ENCODE measurements at places on chromosomes 2 and 18.

GRCh38 chr2:133286326-133286922 is 281.8 kb downstream of the NCKAP5 start:
- DNase-seq: no peak

- DNase-seq: no peak
Observed at GRCh38 chr2:180075870-180076269, 68.8 kb upstream of the CWC22 start.

DNA sequence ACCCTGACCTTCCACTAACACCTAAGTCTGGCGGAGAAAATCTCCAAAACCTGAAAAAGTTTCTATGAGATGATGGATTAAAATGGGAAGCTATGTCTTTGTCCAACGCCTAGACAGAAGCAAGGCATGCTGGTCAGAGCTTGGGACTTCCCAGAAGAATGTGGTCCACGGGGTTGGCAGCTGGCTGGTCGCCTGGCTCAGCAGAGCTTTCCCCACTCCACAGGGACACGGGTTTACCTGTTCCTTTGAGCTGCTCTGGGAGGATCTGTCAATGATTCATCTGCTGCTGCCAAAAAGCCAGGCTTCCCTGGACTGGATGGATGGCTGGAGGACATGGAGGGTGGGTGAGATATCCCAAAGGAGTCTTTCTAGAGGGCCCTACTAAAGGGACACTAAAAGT is 10.8 kb downstream of the MBOAT2 start:
- no peak for DNase-seq

DNA sequence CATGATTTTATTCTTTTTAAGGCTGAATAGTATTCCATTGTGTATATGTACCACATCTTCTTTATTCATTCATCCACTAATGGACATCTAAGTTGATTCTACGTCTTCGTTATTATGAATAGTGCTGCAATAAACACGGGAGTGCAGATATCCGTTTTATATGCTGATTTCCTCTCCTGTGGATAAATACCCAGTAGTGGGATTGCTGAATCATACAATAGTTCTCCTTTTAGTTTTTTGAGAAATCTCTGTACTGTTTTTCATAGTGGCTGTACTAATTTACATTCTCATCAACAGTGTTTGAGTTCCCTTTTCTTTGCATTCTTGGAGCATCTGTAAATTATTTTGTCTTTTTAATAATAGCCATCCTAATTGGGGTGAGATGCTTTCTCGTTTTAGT is 114.5 kb downstream of the RGPD3 start:
- DNase-seq: no peak

DNA sequence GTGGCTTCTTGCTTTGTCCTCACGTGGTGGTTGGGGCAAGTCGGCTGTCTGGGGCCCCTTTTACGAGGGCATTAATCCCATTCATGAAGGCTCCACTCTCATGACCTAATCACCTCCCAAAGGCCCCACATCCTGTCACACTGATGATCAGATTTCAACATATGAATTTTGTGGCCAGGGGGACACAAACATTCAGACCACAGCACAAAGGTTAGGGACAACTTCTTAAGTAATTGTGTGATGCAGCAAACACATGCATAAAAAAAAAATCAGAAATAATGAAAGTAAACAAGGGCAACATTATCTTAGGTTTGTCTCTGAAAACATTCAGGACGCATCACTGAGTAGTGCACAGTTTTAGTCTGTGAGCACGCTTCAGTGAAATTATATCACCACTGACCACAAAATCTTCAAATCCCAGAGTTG is 54.2 kb upstream of the FRZB start:
- no peak for DNase-seq

DNA sequence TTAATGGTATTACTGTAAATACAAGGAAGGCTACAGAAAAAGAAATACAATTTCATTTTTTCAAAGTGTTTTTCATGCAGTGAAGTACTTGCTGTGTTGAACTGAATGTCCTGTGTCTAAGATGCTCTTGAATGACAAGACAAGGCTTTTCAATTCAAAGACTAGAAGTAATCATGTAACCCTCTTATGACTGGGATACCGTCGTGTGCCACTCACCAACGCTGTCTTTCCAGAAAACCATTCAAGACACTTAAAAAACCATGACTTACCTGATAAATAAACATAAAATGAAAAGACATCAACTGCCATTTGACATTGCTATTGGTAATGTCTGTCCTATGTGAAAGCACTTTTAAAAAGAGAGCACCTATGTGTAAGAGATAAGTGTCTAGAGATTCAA is 183.1 kb upstream of the DPP10 start:
- DNase-seq: no peak

GRCh38 chr2:309148-309953 is 21.5 kb upstream of the ALKAL2 start:
- no peak for DNase-seq
